ENCODE measurements at places on chromosomes 13 and 19.
A peak's percentile ranks its signal among the peaks of the same experiment; 100 is the strongest.

DNA sequence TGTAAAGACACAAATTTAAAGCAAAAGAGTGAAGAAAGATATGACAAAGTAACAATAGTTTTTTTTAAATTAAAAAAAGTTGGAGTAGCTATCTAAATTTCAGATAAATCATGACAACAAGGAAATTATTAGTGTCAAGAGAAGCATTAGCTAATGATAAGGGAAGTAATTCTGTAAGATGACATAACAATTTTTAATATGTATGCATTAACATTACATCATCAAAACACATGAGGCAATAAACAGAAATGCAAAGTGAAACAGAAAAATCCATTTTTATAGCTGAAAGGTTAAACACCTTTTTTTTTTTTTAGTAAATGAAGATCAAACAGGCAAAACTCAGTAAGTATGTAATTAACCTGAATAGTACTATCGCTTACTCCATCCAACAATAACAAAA, 804.9 kb upstream of the PRR20A start:
- no peak for DNase-seq

- DNase-seq: no peak
Measured at GRCh38 chr13:74674720-74675119, 540.5 kb upstream of the KLF12 start.

- no peak for DNase-seq
Measured at GRCh38 chr19:38274739-38275138, 10.4 kb downstream of the SPINT2 start.

DNA sequence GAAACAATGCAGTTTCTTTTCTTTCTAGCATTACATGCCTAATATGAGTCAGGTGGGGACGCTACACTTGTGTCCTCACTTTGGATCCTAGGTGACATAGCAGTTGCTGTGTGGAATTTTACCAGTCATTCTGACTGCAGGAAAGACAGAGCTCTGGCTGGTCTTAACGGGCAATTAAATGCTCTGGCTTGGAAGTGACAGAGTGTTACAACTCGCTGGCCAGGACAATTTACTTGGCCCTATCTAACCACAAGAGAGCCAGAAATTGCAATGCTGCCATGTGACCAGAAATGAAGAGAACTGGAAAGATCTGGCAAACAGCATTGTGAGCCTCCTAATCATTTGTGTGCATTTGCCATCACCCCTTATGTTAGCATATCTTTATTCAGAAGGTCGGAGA, 351.1 kb downstream of the DCT start:
- no peak for DNase-seq

GRCh38 chr13:49985129-49985528, 11.7 kb upstream of the TRIM13 start:
- no peak for DNase-seq

GRCh38 chr19:44747739-44748425, 626 bp upstream of the BCL3 start:
- DNase-seq: no peak

- DNase-seq: no peak
Measured at GRCh38 chr13:42384265-42384664, 112.3 kb downstream of the AKAP11 start.

GRCh38 chr19:28487999-28488398, 725.0 kb downstream of the UQCRFS1 start:
- DNase-seq: no peak

DNA sequence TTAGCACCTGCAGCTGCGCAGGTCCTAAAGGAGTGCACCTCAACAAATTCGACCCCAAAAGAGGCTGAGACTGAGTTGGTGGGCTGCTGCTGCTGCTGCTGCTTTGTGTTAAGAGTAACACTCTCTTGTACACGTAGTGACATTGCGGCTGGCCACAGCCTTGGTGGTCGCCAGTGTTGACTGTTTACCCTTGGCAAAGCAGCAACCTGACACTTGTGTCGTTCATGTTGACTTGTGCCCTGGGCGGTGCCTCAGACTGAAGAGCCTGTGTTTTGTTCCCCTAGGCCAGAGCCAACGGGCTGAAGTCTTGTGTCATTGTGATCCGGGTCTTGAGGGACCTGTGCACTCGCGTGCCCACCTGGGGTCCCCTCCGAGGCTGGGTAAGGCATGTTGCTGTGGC, 22.4 kb upstream of the QTRT1 start:
- DNase-seq: no peak

DNA sequence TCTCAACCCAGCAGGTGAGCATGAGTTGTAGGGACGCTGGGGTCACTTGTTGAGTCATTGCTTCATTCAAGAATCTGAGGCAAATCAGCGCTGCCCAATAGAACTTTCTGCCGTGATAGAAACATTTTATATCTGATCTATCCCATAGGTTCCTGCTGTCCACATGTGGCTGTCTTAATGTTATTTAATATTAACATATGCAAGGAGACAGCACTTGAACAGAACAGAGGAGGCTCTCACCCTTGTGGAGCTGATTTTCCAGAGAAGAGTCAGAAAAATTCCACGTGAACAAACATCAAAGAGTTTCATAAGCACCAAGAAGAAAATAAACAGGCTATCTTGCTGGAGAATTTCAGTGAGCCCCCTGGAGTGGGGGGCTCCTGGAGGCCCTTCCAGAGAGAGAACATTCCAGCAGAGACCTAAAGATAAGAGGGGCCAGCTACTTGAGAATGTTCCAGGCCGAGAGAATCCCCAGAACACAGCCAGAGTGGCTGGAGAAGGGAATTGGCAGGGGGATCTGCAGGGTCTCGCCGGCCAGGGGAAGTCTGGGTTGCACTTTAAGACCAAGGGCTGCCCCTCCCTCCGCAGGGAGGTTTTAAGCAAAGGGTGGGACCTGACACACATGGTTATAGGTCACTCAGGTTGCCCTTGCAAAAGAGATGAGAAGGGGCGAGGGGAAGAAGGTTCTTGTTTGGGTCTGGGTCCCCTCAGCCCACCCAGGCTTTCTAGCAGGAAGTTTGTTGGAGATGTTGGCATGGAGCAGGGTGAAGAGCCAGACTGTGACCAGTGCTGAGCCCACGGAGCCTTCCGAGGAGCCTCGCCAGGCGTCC, 135.7 kb downstream of the CRYL1 start:
- no peak for DNase-seq

DNA sequence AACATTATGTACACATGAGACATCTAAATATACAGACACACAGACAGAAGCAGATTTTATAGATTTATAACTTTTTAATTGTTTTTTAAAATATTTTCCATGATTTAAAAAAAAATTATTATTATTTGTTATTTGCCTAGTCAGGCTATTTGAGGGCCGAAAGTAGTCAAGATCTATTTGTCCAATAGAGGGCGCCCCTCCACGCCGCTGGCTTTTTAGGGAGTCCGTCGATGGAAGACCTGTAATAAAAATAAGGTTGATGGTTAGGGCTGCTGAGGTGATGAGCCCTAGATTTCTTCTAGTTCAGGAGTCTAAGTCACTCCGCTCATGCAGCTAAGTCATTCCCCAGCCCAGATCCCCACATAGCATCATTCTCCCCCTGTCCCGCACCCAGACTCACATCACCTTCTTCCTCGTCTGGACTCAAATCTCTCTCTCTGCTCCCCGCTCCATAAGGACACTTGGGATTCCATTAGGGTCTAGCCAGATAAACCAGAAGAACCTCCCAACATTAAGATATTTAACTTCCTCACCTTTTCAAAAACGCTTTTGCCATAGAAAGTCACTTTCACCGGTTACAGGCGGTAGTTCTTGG, 33.9 kb upstream of the CEACAM21 start:
- DNase-seq: peak; percentile 54

DNA sequence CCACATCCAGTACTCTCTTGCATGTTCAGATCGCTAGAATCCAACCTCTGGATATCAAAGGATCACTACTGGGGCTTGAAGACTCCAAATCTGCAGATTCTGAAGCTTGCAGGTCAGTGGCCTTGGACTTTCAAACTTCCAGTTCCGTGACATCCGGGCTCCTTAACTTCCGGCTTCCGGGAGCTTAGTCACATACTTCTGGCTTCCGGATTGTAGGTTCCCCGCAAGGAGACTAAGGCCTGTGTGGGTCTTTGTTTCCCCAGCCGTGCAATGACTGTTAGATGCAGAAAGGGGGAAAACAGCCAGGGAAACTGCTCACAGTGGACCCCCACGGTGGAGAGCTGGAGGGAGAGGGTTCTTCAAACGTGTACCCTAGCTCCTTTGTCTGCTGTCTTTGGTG, 41.4 kb downstream of the ZNF333 start:
- no peak for DNase-seq

DNA sequence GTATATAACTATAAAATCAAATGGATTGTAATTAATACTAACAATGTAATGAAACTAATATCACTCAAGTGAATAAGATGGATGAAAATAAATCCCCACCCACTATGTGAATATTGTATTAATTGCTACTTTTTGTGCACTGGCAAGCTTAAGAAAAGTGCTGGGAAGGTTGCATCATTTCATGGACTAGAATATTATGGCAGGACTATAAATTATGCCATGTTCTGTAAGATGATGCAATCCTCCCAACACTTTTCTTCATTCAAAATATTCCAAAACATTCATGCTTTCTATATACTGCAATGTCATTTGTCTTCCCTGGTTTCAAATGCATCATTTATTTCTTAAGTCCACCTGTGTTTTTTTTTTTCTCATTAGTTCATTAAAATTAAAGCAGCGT, 457.6 kb upstream of the GPC6 start:
- DNase-seq: no peak

DNA sequence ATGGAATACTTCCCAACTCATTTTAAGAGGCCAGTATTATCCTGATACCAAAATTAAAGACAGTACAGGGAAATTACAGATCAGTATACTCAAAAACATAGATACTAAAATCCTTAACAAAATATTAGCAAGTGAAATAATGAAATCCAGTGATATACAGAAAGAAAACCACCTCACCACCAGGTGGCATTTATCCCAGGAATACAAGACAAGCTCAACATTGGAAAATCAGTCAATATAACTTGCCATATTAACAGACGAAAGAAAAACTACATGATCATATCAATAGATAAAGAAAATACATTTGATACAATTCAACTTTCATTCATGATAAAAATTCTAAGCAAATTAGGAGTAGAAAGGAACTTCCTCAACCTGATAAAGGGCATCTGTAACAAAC, 6.7 kb upstream of the GNA15 start:
- DNase-seq: no peak

DNA sequence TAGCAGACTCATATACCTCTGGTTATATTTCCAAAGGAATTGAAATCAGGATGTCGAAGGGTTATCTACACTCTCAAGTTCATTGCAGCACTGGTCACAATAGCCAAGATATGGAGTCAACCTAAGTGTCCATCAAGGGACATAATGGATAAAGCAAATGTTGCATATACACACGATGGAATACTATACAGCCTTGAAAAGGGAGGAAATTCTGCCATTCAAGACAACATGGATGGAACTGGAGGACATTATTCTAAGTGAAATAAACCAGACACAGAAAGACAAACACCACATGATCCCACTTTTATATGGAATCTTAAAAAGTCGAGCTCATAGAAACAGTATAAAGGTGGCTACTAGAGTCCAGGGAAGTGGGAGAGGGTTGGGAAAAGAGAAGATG, 13.6 kb upstream of the ERCC1 start:
- DNase-seq: no peak

DNA sequence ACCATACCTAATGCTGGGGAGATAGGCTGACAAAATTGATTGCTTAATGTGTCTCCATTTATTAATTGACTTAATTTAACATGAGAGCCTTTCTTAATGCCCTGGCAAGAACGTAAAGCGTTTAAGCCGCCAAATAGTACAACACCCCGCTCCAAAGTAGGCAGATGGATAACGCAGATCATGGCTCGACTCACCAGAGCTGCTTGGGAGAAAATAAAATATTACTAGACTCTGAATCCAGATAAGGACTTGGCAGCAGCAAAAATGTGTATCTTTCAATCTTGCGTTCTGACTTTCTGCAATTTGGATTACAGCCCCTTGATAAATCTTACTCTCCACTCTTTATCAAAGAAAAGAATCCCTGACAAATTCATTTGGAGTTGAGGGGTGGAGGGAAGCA, 403 bp upstream of the SIAH3 start:
- DNase-seq: no peak

Measured in stimulated activated CD4-positive, alpha-beta T cell treated with anti-CD3 and anti-CD28 coated beads, Interleukin-1b, Interleukin-23, amount 100 ng/mL, for 1 hour (primary cell).